IMR-90 (cell line): ENCODE measurements at places on chromosomes 2 and 18. TPM values are rescaled to one million over a fixed set of nuclear protein-coding genes. Genes with fewer than 3 reads are reported as not detected.

Gene ASPRV1
- 0.09 and 0.14 TPM in 2 replicates for polyA plus RNA-seq

GRCh38 chr2:107430006-107430405, 396.7 kb upstream of the RGPD4 start:
- DNase-seq = no peak

- DNase-seq = no peak
Measured at GRCh38 chr2:48319863-48320262, 210.1 kb upstream of the STON1 start.

Gene CENPO
- polyA plus RNA-seq = 20.1 and 21.7 TPM in 2 replicates

- DNase-seq = no peak
Measured at GRCh38 chr2:10141736-10142639, 19.4 kb downstream of the RRM2 start.

GRCh38 chr2:133352719-133353118, 215.5 kb downstream of the NCKAP5 start:
- DNase-seq = no peak

Gene CROCC2
- polyA plus RNA-seq = not detected in 2 replicates

GRCh38 chr18:212780-213179, 54.4 kb downstream of the USP14 start:
- no peak for DNase-seq

DNA sequence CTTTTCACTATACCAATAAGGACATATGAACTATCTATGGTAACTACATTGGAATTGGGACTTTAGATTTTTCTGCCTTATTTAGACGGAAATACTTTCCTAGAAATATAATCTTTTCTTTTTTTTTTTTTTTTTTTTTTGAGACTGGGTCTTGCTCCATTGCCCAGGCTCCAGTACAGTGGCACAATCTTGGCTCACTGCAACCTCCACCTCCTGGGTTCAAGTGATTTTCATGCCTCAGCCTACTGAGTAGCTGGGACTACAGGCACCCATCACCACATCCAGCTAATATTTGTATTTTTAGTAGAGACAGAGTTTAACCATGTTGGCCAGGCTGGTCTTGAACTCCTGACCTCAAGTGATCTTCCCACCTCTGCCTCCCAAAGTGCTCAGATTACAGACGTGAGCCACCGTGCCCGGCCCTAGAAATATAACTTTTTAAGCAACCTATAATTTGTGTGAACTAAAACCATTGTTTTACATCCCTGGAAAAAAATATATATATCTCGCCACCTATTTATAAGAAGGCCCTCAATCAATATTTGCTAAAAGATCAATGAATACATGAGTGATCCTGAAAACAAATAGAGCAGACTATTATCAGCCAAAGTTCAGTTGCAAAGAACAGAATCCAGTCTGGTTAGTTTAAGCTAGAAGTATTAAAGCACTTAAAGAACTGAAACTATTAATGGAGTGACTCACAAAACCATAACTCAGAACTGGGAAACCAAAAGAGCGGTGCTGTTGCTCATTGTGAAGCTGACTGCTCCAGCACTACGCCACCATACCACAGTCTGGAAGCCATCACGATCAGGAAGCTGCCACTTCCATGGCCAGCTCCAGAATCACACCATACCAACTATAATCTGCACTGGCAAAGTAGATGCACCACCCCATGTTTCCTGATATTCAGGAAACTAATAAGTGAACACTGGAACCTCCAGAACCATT, 8.4 kb upstream of the HNRNPLL start:
- DNase-seq = peak; percentile 77

- DNase-seq = no peak
Measured at GRCh38 chr18:32760391-32760790, 12.4 kb downstream of the KLHL14 start.

Gene MARCO
- polyA plus RNA-seq = not detected in 2 replicates

Gene ZC3H6
- polyA plus RNA-seq = 0.55 and 0.60 TPM in 2 replicates

- peak; percentile 97 for DNase-seq
Measured at GRCh38 chr2:178241844-178242551, 47.7 kb downstream of the OSBPL6 start.

DNA sequence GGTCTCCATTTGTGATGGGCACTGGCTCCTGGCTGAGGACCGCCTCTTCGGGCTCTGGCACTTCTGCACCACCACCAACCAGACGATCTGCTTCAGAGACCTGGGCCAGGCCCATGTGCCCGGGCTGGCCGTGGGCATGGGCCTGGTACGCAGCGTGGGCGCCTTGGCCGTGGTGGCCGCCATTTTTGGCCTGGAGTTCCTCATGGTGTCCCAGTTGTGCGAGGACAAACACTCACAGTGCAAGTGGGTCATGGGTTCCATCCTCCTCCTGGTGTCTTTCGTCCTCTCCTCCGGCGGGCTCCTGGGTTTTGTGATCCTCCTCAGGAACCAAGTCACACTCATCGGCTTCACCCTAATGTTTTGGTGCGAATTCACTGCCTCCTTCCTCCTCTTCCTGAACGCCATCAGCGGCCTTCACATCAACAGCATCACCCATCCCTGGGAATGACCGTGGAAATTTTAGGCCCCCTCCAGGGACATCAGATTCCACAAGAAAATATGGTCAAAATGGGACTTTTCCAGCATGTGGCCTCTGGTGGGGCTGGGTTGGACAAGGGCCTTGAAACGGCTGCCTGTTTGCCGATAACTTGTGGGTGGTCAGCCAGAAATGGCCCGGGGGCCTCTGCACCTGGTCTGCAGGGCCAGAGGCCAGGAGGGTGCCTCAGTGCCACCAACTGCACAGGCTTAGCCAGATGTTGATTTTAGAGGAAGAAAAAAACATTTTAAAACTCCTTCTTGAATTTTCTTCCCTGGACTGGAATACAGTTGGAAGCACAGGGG, 5.5 kb downstream of the TMEM37 start:
- no peak for DNase-seq

Gene LYG1
- polyA plus RNA-seq = 0.92 and 1.2 TPM in 2 replicates

GRCh38 chr2:230694241-230694640, 18.4 kb upstream of the CAB39 start:
- DNase-seq = no peak
